Activated CD4-positive, alpha-beta T cell treated with anti-CD3 and anti-CD28 coated beads, Interleukin-2, amount 10 ng/mL, durations not matched to agents 24 days and 14 days (primary cell): ENCODE measurements at places on chromosomes 2 and 18. TPM values are rescaled to one million over a fixed set of nuclear protein-coding genes. Genes with fewer than 3 reads are reported as not detected.

DNA sequence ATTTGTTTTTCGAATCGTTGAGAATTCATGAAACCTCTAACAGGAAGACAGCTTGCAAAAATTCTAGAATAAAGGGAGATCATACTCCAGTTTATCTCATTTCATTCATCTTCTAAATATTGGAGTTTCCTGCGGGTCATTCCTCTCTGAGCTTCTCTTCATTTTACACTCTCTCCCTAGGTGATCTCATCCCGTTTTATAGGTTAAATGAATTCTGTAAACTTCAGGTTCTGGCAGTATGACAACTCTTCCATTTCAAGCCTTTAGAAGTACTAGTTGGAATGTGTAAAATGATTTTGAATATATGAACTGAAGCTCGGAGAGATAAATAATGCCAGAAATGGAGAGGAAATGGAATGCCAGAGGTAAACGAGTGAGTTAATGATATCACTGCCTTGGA, 312.4 kb downstream of the METTL4 start:
- DNase-seq: peak; percentile 4

DNA sequence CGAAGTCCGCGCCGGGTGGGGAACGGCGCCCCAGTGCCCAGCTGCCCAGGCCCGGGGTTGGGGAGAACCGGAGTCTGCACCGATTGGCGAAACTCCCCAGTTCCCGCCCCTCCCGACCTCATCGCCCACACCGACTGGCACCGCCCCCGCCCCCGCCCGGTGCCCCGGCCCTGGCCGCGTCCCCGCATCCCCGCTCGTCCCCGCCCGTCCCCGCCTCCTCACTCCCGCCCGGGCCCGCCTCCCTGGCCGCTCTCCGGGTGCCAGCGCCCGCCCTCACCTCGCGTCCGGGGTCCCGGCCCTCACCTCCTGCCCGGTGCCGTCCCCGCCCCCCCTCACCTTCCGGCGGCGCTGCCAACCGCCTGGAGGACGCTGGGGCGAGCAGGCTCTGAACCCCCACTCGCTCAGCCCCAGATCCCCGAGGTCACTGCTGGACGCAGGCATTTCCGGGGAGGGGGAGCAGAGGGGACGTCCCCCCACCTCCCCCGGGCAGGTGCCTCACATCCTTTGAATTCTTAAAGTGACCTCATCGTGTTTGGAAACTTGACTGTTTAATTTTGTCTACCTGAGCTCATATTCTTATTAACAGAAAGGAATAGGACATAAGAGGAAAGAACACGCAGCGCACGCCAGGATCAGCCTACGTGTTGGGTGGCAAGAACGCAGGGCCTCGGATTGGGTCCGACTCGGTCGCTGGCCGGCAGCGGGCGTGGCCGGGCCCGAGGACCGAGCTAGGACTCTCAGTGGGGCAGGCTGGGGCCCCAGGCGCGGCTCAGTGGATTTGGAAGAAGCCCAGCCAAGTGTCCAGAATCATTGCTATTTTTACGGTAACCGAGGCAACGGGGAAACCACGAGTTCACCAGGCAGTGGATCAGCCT, at the start of gene FAM110C:
FAM110C (minus strand) TSS at position 35 of the 875 bp plus-strand sequence. CDS start 120 bp downstream, outside the sequence.
- peak; percentile 84 for DNase-seq

- no peak for DNase-seq
Observed at GRCh38 chr18:600107-600506, 3.3 kb downstream of the CLUL1 start.

DNA sequence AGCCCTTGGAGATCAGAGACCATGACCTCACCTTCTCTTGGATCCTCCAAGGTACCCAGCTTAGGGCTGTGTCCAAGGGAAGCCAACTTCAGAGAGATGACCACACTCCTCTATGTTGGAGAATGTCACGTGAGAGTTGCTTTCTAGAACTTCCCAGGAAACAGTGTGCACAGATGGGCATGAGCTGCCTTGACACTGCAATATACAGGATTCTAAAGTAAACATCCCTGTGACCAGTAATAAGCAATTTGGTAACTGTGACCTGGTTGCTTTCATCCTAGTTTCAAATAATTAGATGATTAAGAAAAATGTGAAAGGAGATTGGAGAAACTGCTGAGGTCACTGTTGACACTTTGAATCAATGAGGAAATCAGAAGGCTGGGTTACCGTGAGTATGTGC, 181.1 kb upstream of the EPAS1 start:
- DNase-seq: no peak

DNA sequence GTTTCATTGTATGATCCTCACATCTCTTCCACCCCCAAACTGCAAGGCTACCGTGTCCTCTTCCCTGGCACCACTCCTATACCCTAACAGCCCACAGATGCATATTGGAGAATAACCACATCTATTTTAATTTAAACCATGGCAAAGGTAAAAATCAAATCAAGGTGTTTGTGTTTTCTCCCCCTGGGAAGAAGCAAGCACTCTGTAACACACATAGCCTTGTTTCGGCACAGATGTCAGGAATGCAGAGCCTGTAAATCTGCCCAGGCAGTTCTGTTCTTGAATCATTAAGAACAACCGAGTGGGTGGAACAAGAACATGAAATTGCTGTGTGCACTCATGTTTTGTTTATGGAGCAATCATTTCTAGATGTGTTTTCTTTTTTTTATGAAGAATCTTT, 6.8 kb upstream of the COX7A2L start:
- no peak for DNase-seq

- DNase-seq: no peak
Observed at GRCh38 chr2:6072768-6073167, 380.6 kb downstream of the SOX11 start.

GRCh38 chr2:191436368-191437055, 191.3 kb downstream of the MYO1B start:
- DNase-seq: no peak

GRCh38 chr2:104845946-104846785, 7.7 kb upstream of the POU3F3 start:
- no peak for DNase-seq

The CCDC142 gene
- 26.5 and 26.9 TPM in 2 replicates for total RNA-seq

The CHST10 gene
- total RNA-seq: 6.6 and 8.0 TPM in 2 replicates

The PRSS56 gene
- total RNA-seq: not detected in 2 replicates
